Activated naive CD8-positive, alpha-beta T cell treated with anti-CD3 and anti-CD28 coated beads, Interleukin-2, amount 10 ng/mL, durations not matched to agents 7 days and 5 days (primary cell): ENCODE measurements at places on chromosomes 1 and 21. TPM values are rescaled to one million over a fixed set of nuclear protein-coding genes. Genes with fewer than 3 reads are reported as not detected.

RGSL1 gene
- total RNA-seq = not detected

HRNR gene
- not detected for total RNA-seq

RGS16 gene
- 1.4 TPM for total RNA-seq

LMX1A gene
- not detected for total RNA-seq

NUP210L gene
- total RNA-seq = 0.17 TPM

GJA8 gene
- total RNA-seq = not detected

DNA sequence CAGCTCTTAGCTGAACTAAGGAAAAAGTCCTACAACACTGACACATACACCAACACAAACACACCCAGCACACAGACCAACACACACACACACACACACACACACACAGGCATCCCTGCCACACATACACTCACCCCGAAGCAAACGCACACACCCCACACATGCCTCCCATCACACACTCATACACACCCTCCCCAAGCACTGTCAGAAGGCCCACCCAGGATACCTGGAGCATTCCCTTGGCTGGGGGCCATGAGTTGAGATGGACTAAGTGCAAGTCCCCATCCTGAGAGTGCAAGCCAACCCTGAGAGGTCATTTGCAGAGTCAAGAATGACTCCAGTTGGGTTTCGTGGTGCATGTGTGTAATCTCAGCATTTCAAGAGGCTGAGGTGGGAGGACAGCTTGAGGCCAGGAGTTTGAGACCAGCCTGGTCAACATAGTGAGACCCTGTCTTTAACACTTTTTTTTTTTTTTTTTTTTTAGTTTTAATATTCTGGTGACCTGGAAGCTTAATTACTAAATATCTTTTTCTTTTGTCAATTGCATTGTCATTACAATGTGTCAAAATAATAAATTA, 117.3 kb downstream of the RHOU start:
- DNase-seq = no peak

DNA sequence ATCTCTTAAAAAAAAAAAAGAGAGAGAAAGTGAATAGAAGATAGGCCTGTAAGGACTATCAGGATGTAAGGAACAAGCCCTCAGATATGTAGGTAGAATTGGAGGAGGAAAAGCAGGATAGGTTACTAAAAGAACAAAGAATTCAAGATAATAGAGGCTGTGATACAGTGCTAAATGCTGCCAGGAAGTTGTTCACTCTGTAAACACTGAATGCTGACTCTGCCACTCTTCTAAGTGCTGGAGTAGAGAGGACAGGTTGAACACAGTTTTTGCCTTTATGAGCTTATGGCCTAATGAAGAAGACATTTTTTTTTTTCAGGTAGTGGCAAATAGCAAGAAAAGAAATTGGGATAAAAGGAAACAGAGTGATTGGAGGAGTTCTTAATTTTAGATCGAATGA, 90.6 kb upstream of the ZNF678 start:
- no peak for DNase-seq

DNA sequence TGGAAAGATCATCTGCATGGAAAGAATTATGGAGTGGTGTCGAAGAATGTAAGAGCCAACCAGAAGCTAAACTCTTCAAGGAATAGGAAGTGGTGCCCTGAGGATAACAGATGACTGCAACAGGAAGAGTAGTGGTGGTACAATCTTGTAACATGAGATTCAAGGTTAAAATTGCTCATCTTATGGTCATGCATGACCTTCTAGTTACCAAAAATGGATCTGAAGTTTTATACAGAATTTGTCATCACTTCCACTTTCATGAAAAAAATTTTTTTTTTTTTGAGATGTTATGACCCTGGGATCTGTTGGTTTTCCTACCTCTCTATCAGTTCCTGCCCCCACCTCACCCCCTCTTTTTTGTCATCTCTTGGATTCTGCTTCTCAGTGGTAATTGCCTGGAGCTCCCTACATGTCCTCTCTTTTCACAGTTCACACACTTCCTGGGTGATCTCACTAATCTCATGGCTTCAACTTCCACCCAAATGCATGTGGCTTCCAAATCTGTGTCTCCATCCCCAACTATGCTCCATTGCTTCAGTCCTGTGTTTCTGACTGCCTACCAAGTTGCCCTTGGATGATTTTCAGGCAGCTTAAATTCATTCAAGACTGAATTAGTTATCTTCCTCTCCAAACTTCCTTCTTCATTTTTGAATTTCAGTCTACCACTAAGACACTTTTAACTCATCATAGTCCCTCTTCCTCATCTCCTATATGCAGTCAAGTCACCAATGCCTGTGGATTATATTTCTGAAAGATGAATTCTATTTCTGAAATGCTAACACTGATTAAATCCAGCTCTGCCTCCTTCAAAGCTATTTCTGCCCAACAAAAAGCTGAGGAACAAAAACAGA, 48.4 kb downstream of the SLAMF6 start:
- DNase-seq = no peak

GRCh38 chr1:115767403-115767802, 1.1 kb downstream of the CASQ2 start:
- DNase-seq = no peak

- no peak for DNase-seq
These were observed 148.6 kb downstream of the GRIK3 start for GRCh38 chr1:36885540-36886357.

DNA sequence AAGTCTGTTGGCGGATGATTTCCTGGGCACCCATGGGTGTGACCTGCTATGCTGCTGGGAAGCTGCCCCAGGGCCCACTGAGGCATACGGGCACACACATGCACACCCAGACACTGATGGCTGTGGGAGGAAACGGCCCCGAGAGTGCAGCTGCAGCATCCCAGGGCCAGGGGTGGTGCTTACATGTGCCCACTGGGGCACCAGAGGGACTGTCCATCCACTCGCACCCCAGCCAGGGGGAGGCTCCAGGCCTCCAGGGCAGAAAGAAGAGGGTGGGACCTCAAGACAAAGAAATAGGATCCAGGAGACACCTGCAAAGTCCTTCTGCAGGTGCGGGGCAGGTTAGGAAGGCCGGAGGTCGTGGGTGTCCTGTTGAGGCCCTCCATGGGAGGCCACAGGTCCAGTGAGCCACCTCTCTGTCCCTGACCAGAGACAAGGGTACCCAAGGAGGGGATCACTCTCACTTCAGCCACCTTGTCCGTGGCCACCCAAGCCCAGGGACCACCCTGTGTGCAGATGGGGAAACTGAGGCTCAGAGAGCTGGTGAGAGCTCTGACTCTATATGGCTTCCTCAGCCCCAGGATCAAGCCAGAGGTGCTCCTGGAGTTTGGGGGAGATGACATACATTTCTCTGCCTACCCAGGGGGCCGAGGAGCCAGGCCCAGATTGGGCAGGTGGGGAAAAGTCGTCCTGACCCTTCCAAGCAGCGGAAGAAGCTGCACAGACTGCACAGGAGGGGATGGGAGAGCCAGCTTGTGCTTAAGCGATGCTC, 57.1 kb downstream of the WNT9A start:
- peak; percentile 27 for DNase-seq

DNA sequence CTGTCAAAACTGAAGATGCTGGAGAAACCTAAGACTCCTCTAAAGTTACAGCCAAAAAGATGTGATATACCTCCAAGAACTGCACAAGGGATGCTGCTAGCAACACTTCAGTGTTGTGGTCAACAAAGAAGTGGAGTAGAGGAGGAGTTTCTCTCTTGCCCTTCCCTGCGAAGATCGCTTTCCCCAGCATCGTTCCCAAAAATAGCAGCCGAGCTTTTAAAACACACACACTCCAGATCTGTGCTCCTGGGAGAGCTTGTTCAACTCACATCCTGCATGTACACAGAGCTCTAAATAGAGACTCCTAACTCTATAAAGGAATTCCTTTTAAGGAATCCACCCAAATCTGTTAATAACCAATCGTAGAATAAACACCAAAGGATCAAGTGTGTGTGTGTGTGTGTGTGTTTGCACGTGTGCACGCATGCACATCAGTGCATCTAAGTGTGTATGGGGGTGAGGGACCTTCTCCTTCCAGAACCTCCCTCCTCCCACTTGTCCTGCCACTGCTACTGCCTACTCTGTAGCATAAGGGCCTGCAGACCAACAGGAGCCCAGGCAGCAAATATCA, 58.5 kb downstream of the PSMG1 start:
- no peak for DNase-seq

GRCh38 chr1:89606227-89606980, 26.5 kb upstream of the LRRC8C start:
- DNase-seq = no peak

- DNase-seq = no peak
These were observed 49.1 kb upstream of the IFNLR1 start for GRCh38 chr1:24235921-24236788.

DNA sequence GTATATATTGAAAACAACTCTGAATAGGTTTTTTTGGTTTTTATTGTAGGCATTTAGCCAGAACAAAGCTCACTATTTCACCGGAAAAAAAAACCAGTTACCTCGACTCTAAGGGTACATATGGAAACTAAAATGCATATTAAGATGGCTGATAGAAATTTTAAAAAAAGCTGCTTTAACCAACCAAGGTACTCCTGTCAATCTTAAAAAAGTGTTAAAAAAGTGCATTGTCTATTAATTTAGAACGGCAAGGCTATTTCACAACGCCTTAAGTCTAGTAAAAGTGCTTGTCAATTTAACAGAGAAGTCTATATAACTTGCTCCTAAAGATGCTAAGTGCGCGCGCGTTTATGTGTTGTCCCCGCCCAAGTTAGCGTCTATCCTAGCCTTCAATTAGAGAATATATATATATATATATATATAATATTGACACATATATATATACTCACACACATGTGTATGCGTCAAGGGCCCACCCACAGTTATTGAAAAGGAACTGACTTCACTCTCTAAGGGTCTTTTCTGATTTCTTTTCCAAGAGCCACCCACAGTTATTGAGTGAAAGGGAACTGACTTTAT, 934 bp downstream of the ASPM start:
- DNase-seq = no peak

GRCh38 chr1:178161516-178161915, 67.6 kb downstream of the RASAL2 start:
- DNase-seq = no peak
